Kidney (tissue), 22 donors: ENCODE measurements at places on chromosomes 3 and 15. TPM values are rescaled to one million over a fixed set of nuclear protein-coding genes. Genes with fewer than 3 reads are reported as not detected.

- no peak for DNase-seq
- no peaks in the 10 kb centered on the region for H3K27me3 ChIP-seq
- H3K27ac ChIP-seq = no peak overlapping the region
- no peaks in the 10 kb centered on the region for H3K4me1 ChIP-seq
- no peak overlapping the region for H3K4me3 ChIP-seq
- no peaks in the 10 kb centered on the region for H3K36me3 ChIP-seq
Measured at GRCh38 chr15:57345584-57345983, 30.7 kb upstream of the CGNL1 start.

GRCh38 chr3:182238126-182238525 is 526.4 kb downstream of the SOX2 start:
- H3K36me3 ChIP-seq = no peaks in the 10 kb centered on the region
- peak; percentile 71 for DNase-seq

The SEMA3G gene
- 25.7 TPM for total RNA-seq

DNA sequence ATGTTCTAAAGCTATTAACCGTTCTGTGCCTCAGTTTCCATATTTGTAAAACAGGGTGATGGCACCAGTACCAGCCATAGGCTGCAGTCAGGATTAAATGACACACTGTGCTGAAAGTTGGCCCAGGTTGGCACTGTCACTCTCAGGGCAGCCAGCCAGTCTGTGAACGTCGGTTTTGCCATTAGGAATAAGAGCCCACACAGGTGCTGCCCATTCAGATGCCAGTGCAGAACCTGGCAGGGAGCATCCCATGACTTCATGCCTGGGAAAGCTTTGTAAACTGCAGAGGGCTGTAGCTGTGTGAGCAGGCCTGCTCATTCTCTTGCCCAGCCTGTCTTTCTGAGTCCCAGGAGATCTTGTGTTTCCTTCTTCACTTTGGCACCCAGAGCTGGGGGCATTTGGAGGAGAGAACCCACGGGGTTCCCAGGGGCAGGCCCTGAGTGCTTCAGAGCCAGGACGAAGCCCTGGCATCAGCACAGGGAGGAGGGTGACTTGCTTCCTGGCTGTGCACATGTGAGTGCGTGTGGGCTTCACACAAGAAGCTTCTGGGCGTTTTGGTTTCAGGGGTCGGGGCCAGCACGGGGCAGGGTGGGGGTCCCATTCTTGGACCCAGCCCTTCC is 46.9 kb downstream of the ZNF710 start:
- H3K36me3 ChIP-seq = no peaks in the 10 kb centered on the region
- peaks cover 13% of the 10 kb centered on the region for H3K4me1 ChIP-seq
- DNase-seq = no peak
- H3K27ac ChIP-seq = no peak overlapping the region
- no peaks in the 10 kb centered on the region for H3K27me3 ChIP-seq

DNA sequence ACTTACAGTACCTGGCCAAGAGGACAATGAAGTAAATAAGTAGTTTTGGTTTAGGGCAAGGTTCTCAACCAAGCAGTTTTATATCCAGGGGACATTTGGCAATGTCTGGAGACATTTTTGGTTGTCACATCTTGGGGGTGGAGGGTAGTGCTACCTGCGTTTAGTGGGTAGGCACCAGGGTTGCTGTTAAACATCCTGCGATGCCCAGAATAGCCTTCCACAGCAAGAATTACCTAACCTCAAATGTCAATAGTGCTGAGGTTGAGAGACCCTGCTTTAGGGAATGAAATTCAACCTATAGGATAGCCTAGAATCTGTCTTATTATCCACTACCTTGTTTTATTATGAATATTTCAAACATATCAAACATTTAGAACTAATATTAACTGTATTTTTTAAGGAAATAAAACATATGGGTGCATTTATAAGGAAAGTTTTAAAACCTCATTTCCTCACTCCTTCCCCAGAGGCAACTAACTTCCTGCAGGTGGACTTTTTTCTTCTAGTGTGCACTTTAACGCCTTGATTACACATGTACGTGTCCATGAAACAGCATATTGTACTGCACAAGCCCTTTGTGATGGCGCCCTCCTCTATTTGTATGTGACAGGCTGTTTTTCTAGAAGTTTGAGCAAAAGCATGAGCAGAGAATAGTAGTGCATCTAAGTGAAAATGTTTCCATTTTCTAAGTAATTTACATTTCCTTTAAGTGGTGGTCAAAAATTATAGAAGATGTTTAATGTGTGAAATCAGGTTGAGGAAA is 57.1 kb downstream of the TRAK1 start:
- no peak overlapping the region for H3K27ac ChIP-seq
- no peaks in the 10 kb centered on the region for H3K4me1 ChIP-seq
- no peaks in the 10 kb centered on the region for H3K36me3 ChIP-seq
- no peak overlapping the region for H3K4me3 ChIP-seq

DNA sequence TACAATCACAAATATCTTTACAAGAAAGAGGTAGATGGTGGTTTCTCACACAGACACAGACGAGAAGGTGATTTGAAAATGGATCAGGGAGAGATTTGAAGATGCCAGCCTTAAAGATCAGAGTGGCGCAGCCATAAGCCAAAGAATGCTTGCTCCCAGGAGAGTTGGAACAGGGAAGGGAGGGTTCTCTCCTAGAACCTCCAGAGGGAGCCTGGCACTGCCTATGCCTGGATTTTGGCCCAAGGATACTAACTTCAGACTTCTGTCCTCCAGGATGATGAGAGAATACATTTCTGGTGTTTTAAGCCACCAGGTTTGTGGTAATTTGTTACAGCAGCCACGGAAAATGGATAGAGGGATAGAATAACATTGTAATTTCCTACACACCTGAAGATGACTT is 279.1 kb downstream of the FAM43A start:
- no peak overlapping the region for H3K4me3 ChIP-seq
- H3K4me1 ChIP-seq = no peaks in the 10 kb centered on the region
- H3K27ac ChIP-seq = no peak overlapping the region
- no peaks in the 10 kb centered on the region for H3K27me3 ChIP-seq
- H3K36me3 ChIP-seq = no peaks in the 10 kb centered on the region
- no peak for DNase-seq

The OSBPL10 gene
- total RNA-seq = 89.3 TPM

DNA sequence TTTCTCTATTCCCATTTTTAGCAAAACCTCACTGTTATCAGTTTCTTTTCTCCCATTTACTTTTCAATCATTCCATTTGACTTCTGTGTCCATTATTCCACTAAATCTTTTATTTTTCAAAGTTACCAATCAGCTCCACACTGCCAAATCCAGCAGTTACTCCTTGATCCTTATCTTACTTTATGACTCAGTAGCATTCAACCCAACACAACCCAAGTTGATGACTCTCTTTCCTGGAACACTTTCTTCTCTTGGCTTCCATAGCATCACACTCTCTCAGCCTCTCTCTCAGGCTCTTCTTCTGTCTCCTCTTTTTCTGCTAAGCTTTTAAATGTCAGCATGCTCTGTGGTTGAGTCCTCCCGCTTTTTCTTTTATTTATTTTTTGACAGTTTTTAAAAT is 36.3 kb downstream of the RASGRP1 start:
- DNase-seq = no peak
- no peak overlapping the region for H3K27ac ChIP-seq
- H3K4me3 ChIP-seq = no peak overlapping the region

- no peaks in the 10 kb centered on the region for H3K36me3 ChIP-seq
- H3K27me3 ChIP-seq = no peaks in the 10 kb centered on the region
- H3K27ac ChIP-seq = no peak overlapping the region
- DNase-seq = no peak
- H3K4me3 ChIP-seq = no peak overlapping the region
Measured at GRCh38 chr3:99966662-99967416, 147.5 kb downstream of the FILIP1L start.

DNA sequence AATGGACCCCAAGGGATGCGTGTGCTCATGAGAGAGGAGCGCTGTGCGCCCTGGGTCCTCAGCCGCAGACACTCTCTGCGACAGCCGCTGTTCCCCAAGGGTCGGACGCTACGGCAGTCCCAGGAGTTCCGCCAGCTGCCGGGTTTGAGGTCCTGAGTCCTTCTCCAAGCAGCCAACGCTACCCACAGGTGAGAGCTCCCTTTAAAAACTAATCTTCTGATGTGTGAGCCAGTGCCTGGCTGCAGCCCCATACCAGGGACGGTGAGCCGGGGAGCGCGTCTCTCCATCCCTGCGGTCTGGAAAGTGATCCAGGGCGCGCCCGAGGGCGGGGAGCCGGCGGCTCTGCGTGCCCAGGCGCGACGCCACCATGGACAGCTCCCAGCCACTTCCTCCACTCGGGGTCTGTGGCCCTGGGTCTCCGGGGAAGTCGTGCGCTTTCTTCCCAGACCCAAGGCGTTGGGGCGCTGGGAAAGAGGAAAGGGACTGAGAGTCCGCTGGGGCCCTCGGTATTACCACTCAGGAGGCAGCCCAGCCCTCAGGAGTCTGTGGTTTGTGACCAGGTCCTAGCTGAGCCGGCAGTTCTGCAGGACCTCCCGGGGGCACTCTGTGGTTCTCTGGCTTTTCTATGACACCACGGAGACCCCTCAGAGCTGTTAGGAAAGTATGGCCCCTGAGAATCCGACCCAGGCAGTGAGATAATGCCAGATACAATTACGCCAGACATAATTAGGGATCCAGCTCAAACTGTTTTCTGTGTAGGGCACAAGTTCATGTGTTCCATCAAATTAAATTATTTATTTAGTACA is 1.4 kb downstream of the CEMIP start:
- H3K27ac ChIP-seq = no peak overlapping the region
- H3K36me3 ChIP-seq = no peaks in the 10 kb centered on the region
- H3K4me1 ChIP-seq = peaks cover 16% of the 10 kb centered on the region
- H3K4me3 ChIP-seq = peak overlapping the region; percentile 6
- DNase-seq = peak; percentile 88

- no peaks in the 10 kb centered on the region for H3K36me3 ChIP-seq
- DNase-seq = no peak
- no peaks in the 10 kb centered on the region for H3K27me3 ChIP-seq
- no peak overlapping the region for H3K27ac ChIP-seq
- H3K4me1 ChIP-seq = no peaks in the 10 kb centered on the region
Measured at GRCh38 chr15:67790610-67791319, 34.5 kb upstream of the SKOR1 start.

The PLA1A gene
- total RNA-seq = 6.7 TPM

DNA sequence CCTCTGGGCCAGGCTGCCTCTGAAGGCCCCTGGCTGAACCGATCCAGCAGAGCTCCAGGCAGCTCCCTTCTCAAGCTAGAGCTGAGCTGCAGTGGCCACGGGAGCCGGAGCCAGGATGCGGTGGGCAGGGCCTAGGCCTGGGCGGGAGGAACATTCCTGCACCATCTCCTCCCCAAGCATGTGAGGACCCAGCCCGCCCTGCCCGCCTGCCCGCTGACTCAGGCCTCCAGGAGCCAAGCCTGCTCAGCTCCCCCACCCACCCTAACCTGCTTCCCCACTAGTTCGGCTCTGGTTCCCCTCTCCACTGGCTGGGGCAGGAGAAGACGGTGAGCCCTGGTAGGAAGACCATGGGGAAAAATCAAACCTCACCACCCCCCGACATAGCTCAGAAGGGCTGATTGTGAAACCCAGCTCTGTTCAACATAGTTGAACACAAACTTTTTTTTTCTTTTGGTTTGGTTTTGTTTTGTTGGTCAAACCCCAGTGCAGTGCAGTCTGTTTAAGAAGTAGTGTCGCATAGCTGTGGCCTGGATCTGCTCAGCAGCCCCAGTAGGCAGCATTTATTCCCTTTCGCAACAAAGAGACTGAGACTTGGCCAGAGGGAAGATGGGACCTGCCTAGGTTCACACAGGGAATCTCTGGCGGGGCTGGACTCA is 13.5 kb downstream of the SNX33 start:
- no peak overlapping the region for H3K4me3 ChIP-seq
- no peak for DNase-seq
- no peaks in the 10 kb centered on the region for H3K27me3 ChIP-seq

The GOLGA6B gene
- not detected for total RNA-seq

The TRH gene
- not detected for total RNA-seq
